ENCODE measurements at places on chromosomes 6 and 20.

DNA sequence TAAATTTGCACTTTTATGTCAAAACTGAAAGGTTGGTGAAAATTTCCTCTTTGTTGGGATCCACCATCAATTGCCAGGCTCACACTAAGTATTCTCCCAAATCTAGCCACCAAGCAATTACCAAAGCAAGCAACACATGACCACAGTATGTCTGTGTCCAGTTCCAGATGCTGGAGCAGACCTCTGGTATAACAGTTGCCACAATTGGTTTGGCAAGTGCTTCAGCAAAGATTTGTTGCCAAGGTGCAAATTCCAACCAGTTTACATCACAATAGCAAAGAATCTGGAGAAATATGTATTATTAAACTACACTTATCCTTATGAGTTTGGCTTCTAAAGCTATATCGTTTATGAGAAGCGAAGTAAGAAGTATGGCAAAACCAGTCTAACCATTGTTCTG lies 6.4 kb downstream of the GTF2H5 start:
- no peaks in the 10 kb centered on the region for H3K36me3 ChIP-seq
- no peak for DNase-seq
- H3K27me3 ChIP-seq, result no peaks in the 10 kb centered on the region
- H3K27ac ChIP-seq, result no peak overlapping the region
- H3K4me3 ChIP-seq, result no peak overlapping the region

DNA sequence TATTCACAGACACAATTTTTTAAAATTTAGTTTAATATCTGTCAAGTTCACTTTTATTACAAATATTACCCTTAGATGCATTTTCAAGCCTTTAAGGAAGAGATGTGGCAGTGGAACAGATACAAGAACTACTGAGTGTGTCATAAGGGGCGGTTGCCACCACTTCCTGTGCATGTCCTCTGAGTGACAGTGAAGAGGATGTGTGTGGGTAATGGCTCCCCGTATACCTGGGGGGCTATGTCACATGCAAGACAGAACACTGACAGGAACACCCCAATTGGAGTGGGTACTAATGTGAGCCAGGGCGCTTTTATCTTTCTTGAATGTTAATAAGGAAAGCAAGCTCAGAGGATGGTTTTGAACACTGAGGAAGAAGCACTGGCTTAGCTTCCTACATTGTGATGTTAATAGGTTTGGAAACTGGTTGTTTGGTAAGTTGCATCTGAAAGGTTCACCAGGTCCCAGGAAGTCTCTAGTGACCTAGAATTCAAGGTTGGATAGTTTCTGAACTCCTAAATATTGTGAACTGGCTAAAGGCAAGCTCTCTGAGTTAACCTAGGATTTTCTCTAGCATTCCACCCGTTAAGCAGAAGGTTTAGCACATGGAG lies 83.4 kb upstream of the ASF1A start:
- H3K36me3 ChIP-seq, result no peaks in the 10 kb centered on the region
- H3K4me3 ChIP-seq, result peak overlapping the region; percentile 12
- DNase-seq, result peak; percentile 76
- no peaks in the 10 kb centered on the region for H3K27me3 ChIP-seq
- peak overlapping the region; percentile 45 for H3K27ac ChIP-seq
- peaks cover 23% of the 10 kb centered on the region for H3K4me1 ChIP-seq

GRCh38 chr6:149719531-149719930 lies 1.6 kb upstream of the LATS1 start:
- no peaks in the 10 kb centered on the region for H3K27me3 ChIP-seq
- no peak overlapping the region for H3K4me3 ChIP-seq
- DNase-seq, result no peak
- H3K27ac ChIP-seq, result no peak overlapping the region

DNA sequence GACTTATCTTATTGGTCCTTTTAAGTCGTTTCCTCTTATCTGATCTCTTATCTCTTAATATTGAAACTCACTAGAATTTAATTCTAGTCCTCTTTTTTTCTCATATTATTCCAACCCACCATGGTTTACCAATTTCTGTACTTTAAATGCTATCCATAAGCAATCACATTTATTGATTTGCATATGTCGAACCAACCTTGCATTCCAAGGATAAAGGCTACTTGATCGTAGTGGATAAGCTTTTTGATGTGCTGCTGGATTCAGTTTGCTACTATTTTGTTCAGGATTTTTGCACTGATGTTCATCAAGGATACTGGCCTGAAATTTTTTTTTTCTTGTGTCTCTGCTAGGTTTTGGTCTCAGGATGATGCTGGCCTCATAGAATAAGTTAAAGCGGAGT lies 7.7 kb downstream of the DEFB125 start:
- no peaks in the 10 kb centered on the region for H3K36me3 ChIP-seq
- no peak for DNase-seq
- H3K4me1 ChIP-seq, result no peaks in the 10 kb centered on the region
- no peak overlapping the region for H3K4me3 ChIP-seq

DNA sequence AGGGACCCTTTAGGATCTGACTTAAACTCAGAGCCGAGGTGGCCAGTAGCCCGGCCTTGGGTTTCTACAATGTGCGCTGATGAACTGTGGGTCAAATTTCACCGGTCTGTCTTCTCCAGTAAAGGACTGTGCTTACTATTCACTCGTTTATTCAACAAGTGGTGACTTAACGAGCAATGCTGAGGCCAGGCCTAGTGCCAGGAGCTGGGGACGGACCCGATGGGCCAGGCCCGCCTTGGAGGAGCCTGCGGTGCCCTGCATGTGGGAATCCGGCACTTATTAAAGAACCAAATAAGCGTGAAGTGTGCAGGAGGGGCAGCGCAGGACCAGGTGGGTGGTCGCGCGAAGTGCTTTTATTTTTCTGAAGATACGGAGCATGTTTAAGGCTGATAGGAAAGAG lies 24.0 kb downstream of the CTCFL start:
- no peak for DNase-seq
- peaks cover 6% of the 10 kb centered on the region for H3K4me1 ChIP-seq
- no peaks in the 10 kb centered on the region for H3K36me3 ChIP-seq
- no peak overlapping the region for H3K27ac ChIP-seq
- H3K4me3 ChIP-seq, result no peak overlapping the region

DNA sequence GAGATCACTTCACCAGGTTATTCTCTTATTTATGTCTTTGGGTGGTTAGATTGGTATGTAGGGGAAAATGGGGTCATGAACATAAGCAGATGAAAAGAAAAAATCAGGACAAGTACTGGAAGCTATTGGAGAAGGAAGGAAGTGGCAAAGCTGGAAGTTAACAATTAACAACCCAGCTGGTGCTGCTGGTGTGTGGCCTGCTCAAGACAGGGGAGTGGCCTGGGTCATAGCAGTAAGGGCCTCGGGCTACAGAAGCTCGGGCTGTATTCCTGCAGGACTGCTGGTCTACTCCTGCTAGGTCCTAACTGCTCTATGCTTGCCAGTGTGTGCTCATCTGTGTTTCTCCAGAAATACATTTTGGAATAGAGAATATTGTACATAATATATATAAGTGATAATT lies 19.6 kb downstream of the MYLIP start:
- no peak overlapping the region for H3K4me3 ChIP-seq
- H3K27me3 ChIP-seq, result no peaks in the 10 kb centered on the region
- H3K27ac ChIP-seq, result no peak overlapping the region
- peaks cover 33% of the 10 kb centered on the region for H3K36me3 ChIP-seq
- no peak for DNase-seq

GRCh38 chr6:104003803-104004516 lies 855.8 kb downstream of the HACE1 start:
- H3K27ac ChIP-seq, result no peak overlapping the region
- no peak overlapping the region for H3K4me3 ChIP-seq
- DNase-seq, result no peak
- H3K4me1 ChIP-seq, result no peaks in the 10 kb centered on the region
- H3K27me3 ChIP-seq, result no peaks in the 10 kb centered on the region
- no peaks in the 10 kb centered on the region for H3K36me3 ChIP-seq

DNA sequence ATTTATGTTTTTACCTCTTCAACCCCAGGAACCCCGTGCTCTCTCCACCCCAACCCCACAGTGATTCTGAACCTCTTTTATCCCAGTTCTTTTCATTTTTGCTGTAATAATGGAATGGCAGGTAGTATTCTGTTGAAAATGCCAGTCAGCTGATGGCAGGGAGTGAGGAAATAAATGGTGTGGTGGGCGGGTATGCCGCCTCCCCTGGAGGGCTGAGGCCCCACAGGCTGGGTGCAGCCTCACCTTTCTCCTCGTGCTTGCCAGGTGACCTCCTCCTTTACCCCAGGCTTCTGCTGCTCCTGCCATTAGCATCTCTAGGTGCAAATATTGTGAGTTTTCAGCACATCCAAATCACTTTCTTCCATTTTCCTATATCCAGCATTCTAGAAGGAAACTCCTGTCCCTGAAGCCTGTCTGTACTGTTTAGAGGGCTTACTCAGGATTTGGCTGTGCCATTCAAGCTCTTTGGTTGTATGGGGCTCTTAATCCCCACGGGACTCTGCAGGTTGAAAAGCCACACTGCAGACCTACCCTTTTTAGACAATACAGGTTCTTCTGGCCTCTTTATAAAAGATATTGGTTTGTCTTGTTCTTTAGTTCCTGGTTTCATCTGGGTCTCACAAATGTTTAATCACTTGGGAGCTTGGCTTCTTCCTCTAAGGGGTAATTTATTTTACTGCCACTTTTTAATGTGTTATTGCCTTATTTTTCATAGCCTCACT lies 201.8 kb downstream of the JARID2 start:
- H3K36me3 ChIP-seq, result no peaks in the 10 kb centered on the region
- no peak overlapping the region for H3K27ac ChIP-seq
- DNase-seq, result no peak
- no peaks in the 10 kb centered on the region for H3K27me3 ChIP-seq
- no peak overlapping the region for H3K4me3 ChIP-seq
- peaks cover 3% of the 10 kb centered on the region for H3K4me1 ChIP-seq

- H3K27ac ChIP-seq, result no peak overlapping the region
- DNase-seq, result no peak
- no peak overlapping the region for H3K4me3 ChIP-seq
- no peaks in the 10 kb centered on the region for H3K27me3 ChIP-seq
- no peaks in the 10 kb centered on the region for H3K4me1 ChIP-seq
- H3K36me3 ChIP-seq, result no peaks in the 10 kb centered on the region
These were observed 51.9 kb upstream of the PDE10A start for GRCh38 chr6:165714907-165715306.

DNA sequence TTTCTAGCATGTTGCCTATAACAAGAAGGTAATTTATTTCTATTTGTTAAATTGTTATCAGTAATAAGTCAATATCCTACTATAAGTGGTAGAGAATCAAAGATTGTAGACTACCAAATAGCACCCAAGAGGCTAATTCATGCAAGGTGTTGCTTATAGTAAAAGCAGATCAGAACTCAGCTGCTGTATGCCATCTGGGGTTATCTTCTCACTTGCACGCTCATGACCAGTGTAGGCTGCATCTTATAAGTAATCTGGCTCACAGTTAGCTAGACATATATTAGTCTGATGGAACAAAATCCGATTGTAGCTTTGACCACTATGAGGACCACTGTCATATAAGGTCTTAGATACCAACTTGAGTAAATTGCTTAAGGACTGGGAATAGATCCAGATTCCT lies 17.0 kb downstream of the TOP1 start:
- H3K36me3 ChIP-seq, result no peaks in the 10 kb centered on the region
- DNase-seq, result no peak
- H3K4me1 ChIP-seq, result peaks cover 55% of the 10 kb centered on the region

- H3K36me3 ChIP-seq, result no peaks in the 10 kb centered on the region
- H3K27ac ChIP-seq, result no peak overlapping the region
- H3K4me1 ChIP-seq, result peaks cover 8% of the 10 kb centered on the region
- H3K27me3 ChIP-seq, result no peaks in the 10 kb centered on the region
- DNase-seq, result no peak
These were observed 19.8 kb downstream of the DSE start for GRCh38 chr6:116390581-116390980.

DNA sequence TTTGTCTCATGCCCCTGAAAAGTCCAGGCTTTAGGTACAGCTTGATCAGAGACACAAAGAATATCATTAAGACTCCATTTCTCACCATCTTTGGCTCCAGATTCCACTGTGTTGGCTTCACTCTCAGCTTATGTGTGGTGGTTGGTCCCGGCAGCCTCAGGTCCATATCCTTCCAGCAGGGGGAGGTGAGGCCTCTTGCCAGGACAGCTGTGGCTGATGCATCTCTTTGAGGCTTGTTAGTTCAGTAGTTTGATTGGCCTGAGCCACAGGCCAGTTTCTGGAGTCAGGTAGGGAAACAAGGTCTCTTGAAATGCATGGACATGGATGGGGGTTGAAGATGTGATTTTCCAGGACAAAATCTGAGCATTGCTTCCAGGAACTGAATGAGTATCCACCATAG lies 62.4 kb downstream of the JAG1 start:
- H3K36me3 ChIP-seq, result peaks cover 3% of the 10 kb centered on the region
- DNase-seq, result no peak
- H3K4me1 ChIP-seq, result no peaks in the 10 kb centered on the region
- H3K27me3 ChIP-seq, result no peaks in the 10 kb centered on the region

DNA sequence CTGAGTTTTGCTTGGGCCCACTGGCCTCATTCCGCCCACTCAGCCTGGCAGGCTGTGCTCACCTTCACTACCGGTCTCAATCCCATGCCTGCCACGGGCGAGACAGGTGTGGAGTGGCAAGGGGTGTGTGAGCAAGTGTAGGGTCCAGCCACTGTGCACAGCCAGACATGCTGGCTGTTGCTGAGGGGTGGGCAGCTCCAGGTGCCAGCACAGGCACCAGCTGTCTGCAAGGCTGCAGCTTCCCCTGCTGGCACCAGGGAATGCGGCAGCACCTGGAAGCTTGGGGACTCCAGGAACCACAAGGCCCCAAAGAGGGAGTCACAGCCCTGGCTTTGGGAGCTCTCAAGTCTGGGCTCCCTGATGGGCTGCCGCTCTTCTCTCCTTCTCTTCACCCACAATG lies 372.7 kb downstream of the CBLN4 start:
- DNase-seq, result no peak
- H3K36me3 ChIP-seq, result no peaks in the 10 kb centered on the region
- no peaks in the 10 kb centered on the region for H3K27me3 ChIP-seq

DNA sequence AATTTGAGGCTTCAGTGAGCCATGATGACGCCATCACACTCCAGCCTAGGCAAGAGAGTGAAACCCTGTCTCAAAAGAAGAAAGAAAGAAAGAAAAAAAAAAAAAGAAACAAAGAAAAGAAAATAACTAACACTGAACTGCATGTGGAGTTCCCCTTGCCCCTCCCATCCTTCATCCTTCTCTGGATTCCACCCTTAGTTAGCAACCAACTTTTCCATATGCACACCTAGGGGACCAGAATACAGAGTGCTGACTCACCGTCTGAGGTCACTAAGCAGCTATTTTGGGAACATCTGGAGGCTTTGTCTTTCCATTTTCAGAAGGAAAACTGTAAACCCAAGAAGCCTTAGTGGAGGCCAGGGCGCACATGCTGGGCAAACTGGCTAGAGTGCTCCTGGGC lies 257.4 kb downstream of the MAFB start:
- no peak overlapping the region for H3K27ac ChIP-seq
- DNase-seq, result no peak
- H3K27me3 ChIP-seq, result no peaks in the 10 kb centered on the region
- H3K4me3 ChIP-seq, result no peak overlapping the region
- H3K4me1 ChIP-seq, result no peaks in the 10 kb centered on the region

DNA sequence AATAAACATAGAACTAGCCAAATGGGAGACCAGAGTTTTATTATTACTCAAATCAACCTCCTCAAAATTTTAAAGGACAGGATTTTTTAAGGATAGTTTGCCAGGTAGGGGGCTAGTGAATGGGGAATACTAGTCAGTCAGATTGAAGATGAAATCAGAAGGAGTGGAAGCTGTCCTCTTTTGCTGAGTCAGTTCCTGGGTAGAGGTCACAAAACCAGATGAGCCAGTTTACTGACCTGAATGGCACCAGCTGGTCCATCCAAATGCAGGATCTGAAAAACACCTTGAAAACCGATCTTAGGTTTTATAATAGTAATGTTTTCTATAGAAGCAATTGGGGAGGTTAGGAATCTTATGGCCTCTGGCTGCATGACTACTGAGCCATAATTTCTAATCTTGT lies 558.2 kb downstream of the PKHD1 start:
- H3K4me1 ChIP-seq, result no peaks in the 10 kb centered on the region
- DNase-seq, result no peak
- H3K4me3 ChIP-seq, result no peak overlapping the region
- H3K36me3 ChIP-seq, result no peaks in the 10 kb centered on the region
